ENCODE measurements at places on chromosomes 5 and 9.
A peak's percentile ranks its signal among the peaks of the same experiment; 100 is the strongest.

GRCh38 chr5:57034201-57034916 is 82.4 kb upstream of the MIER3 start:
- no peak for DNase-seq

- DNase-seq: no peak
Measured at GRCh38 chr9:97860451-97861147, 7.6 kb downstream of the FOXE1 start.

GRCh38 chr5:82332064-82332855 is 54.1 kb upstream of the RPS23 start:
- DNase-seq: no peak

DNA sequence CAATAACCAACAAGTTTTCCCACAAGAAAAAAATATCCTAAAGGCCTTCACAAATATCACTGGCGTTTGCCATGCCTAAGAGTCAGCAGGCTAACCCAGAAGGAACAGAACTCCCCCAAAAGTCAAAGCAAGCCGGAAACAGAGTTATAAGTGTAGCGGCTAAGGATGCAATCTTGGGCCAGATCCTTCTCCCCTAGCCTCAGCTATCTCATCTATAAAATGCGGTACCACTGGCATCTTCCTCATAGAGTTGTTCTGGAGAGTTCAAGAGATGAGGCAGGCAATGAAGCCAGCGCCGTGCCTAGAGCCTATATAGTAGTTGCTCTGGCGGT is 632 bp downstream of the DPM2 start:
- DNase-seq: no peak

DNA sequence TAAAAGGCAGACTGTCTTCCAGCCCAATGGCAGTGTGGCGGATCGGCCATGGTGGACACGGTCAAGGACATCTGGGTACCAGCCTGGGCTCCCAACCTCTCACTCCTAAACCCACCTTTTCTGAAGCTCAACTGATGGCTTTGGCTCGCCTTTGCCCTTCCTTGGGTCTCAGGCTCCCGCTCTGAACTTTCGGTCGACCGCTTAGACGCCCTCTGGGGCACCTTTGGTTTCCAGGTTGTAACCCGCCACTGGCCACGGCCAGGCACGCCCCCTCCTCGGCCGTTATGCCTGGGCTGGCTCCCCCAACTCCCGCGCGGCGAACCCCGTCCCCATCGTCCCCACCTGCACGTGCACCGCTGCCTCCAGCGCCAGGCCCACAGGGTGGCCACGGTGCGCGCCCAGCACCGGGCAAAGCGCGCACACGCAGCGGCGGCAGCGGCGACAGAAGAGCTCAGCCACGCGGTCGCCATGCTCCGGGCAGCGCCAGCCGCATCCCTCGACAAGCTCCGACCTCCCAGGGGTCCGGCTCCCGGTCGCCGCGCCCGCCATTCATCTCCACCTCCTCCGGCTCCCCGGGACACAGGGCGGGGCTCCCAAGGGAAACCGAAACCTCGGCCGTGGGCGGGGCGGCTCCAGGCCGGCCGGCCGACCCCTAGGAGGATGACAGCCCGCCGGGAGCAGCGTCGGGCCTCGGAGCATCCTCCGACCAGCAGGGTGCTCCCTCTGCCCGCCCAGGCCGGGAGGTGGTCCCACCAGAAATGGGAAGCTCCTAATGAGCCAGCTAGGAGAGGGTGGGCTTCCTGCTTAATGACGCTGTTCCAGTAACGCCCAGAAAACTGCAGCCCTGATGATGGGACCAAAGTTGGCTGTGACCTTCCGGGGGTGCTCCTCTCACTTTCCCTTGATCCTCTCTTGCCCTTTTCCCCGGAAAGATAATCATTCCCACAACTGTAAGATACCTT is at the start of gene TRIM14:
Gene TRIM14 (minus strand): TSS at position 583 of the 962 bp plus-strand sequence. CDS start 34 bp downstream, at position 549.
- peak; percentile 73 for DNase-seq

- DNase-seq: no peak
Measured at GRCh38 chr5:106481374-106481773, 1189.4 kb downstream of the EFNA5 start.

DNA sequence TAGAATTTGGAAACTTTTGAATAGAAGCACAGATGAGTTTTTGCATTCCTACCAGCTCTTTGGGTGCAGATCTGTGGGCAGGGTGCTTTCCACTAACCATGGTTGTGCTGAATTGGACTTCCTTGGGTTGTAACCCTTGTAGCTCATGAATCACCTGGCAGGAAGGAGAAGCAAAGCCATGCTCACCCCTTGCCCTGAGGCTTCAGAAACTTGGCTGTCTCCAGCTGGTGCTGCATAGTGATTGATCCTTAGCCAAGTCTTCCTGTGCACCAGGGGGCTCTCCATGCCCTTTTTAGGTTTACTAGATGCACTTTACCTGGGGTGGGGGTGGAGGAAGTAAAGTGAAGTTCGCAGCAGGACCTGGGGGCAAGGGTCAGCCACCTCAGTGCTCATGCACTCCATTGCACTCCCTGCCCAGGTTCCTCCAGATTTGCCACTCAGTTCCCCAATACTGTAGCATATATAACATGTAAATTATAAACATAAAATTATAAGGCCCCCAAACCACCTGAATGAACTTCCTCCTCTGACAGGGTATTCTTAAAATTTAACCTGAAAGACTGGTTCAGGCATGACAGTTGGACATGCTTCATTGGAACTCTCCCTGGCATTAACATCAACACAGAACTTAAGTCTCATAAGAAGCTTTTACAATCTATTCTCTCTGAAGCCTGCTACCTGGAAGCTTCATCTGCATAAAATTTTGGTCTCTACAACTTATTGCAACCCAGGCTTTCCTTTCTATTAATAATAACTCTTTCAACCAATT is 25.8 kb upstream of the IFNA14 start:
- DNase-seq: peak; percentile 58

- DNase-seq: no peak
Measured at GRCh38 chr9:97905228-97905627, 17.1 kb downstream of the TRMO start.

DNA sequence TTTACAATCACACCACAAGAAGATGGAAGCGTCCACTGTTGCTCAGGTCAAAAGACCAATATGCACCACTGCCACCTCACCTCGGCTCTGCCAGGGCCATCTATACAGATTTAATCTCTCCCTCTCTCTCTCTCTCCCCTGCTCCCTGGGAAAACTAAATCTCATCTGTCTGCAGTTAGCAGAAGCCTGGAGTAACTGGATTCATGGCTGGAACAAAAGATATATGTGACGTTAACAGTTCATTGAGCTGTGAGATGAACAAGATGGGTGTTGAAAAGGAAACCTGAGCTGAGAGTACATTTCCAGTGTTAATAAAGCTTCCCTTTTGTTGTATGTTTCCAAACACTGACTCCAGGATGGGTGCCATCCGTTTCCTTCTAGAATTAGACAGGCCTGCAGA is 369.7 kb downstream of the CDK5RAP2 start:
- DNase-seq: no peak

DNA sequence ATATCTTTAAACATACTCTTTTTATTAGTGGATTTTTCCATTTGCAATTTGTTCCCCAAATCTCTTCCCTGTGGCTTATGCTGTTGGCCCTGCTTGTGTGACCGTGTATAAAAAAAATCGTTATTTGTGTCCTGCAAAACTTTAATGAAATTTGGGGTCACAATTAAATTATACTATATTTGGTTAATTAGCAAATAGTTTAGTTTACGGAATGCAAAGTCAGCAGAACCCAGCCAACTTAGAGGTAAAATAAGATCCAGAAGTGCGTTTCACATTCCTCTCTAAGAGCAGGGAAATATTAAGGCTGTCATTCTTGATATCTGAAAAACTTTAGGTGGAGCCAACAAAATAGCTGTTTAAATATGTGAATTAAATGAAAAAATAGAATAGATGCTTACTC is 2023.5 kb upstream of the WWC1 start:
- no peak for DNase-seq

GRCh38 chr5:6631441-6631840 is 1.4 kb downstream of the NSUN2 start:
- no peak for DNase-seq

DNA sequence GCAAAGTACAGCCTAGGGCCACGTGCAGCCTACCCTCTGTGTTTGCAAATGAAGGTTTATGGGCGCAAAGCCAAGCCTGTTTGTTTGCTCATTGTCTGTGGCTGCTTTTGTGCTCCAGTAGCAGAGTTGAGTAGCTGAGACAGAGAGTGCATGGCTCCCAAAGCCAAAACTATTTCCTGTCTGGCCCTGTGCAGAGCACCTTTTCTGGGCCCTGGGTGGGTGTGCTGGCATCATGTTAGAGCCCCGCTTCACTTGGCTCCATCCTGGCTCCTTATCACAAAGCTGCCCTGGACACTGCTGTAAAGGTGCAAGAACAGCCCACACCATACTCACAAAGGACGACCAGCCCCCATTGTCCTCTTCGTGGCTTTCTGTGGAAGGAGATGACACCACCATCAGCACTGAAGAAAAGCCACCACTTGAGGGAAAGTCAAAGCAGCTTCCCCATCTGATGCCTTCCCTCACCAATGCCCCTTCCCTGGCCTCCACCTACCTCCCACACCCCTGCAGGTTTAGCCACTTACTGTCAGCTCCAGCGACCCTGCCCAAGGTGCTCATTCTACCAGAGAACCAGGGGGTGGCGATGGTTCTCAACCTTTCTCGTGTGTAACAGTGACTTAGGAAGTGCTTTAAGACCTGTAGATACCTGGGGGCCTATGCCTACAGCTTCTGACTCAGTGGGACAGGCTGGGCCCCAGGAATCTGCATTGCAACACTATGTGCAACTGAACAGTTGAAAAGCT is 23.4 kb downstream of the LCP2 start:
- DNase-seq: peak; percentile 46

GRCh38 chr5:24747327-24747726 is 102.5 kb upstream of the CDH10 start:
- DNase-seq: no peak

- peak; percentile 80 for DNase-seq
Measured at GRCh38 chr9:124779368-124780059, 2.6 kb downstream of the OLFML2A start.

DNA sequence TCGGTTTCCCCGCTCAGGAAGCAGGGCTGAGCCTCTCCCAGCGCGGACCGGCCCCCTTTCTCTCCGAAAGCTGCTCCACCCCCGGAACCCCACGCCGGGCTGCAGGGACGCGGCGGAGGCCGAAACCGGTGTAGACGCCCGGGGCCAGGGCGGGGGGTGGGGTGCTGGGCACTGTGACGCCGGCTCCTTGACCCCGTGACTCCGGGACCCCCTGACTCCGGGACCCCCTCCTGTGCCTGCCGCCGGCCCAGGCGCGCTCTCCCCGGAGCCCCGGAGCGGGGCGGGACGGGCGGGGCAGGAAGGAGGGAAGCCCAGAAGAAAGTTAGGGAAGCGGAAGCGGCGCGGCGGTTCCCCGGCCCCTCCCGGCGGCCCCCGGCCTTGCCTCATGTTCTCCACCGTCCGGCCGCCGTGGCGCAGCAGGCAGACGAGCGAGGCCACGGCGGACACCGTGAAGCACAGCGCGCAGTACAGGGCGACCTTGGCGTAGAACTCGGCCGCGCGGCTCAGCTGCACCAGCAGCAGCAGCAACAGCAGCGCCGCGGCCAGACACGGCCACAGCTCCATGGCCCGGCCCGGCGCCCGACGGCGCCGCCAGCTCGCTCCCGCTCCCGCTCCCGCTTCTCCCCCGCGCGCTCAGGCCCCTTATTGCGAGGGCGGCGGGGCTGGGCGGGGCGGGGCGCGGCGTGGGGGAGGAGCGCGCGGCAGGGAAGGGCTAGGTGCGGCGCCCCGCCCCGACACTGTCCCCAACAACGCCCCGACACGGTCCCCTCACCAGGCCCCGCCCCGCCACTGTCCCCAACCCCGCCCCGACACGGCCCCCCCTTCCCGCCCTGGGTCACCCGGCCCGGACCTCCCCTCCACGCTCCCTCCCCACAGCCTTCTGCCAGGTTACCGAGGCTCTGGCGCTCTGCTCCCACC is at the start of gene AGPAT2:
Gene AGPAT2 (minus strand): TSS at position 664 of the 918 bp plus-strand sequence. CDS start 100 bp downstream, at position 564.
- DNase-seq: peak; percentile 54

GRCh38 chr5:123199527-123199926 is 110.5 kb downstream of the PRDM6 start:
- DNase-seq: no peak

- no peak for DNase-seq
Measured at GRCh38 chr5:67353500-67354450, 157.2 kb upstream of the CD180 start.

- no peak for DNase-seq
Measured at GRCh38 chr9:272251-273213, 57.9 kb downstream of the DOCK8 start.

DNA sequence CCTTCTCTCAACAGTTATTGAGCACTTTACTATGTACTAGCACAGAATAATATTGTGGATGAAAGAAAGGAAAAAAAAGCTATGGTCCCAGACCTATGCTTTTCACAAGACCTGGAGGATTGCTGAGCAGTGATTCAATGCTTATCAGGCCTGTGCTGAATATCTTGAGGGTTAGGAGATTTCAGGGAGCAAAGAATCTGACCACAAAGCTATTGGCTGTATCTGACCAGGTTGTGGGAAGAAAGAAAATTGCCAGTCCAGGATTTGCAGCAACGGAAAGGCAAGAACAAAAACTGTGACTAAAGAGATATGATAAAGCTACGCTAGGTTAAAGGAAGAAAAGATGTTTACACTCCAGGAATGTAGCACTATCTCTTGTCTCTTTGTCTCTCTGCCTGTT is 14.9 kb upstream of the MACIR start:
- no peak for DNase-seq

- peak; percentile 25 for DNase-seq
Measured at GRCh38 chr9:96852676-96853075, 1.6 kb downstream of the ZNF782 start.

- DNase-seq: no peak
Measured at GRCh38 chr5:103293719-103294118, 35.2 kb downstream of the MACIR start.

DNA sequence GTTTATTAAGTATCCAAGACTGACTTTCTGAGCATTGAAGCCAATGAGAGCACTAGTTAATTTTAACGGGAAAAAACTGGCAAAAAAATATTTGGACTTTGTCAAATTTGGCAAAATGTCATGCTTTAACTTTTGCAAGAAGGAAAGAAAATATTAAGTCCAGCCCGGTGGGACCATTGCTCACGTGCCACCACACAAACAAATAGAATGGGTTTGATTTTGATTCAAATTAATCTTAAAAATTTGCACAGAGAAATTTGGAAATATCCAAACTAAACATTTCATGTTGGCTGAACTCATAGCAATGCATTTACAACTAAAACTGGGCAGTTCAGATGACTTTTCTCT is 302.2 kb downstream of the EBF1 start:
- no peak for DNase-seq

DNA sequence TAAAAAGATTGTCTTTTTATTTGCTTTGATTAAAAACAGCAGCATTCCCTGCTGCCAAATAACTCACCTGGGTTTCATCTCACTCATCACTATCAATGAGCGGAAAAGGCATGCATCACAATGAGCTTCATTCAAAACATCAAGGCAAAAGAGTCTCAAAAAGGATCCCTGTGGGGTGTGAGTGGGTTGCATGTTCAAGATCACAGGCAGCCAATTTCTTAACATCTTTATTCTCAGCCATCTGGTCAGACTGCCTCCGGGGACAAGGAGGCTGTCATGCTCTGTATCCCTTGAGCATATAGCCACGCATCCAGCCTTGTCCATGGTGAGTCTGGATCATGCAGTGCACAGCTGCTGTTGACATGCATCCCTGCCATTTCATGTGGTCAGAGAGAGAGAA is 117.1 kb downstream of the ICE1 start:
- DNase-seq: no peak

GRCh38 chr5:65506961-65507360 is 25.2 kb upstream of the ADAMTS6 start:
- DNase-seq: no peak

- DNase-seq: no peak
Measured at GRCh38 chr5:57727591-57727990, 245.0 kb upstream of the ACTBL2 start.

GRCh38 chr5:68641211-68641610 is 425.7 kb downstream of the PIK3R1 start:
- no peak for DNase-seq
